ENCODE measurements at places on chromosomes 7 and 10.

DNA sequence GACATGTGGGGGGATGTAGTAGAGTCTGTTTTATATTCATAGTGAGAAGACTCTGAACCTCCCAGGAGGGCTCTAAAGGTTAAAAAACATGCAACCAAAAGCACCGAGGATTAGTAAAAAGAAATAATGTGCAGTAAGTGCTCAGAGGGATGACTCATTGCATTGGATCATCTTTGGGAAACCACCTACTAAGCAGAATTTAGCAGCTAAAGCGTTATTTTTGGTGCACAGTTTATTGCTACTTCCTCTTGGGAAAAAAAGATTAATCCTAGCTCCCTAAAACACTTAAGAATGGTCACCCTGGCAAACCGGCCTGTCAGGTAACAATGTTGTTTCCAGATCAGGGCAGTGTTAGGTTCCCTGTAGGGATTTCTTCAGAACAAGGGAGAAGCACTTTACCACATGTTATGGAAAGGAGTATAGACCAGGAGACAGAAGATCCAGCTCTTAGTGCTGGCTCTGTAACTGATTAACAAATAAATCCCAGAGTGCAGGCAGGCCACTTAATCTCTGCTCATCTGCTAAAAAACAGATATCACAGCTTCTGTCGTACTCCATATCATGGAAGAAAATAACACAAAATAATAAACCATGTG, 44.8 kb upstream of the FAM133B start:
- DNase-seq, result peak; percentile 84

DNA sequence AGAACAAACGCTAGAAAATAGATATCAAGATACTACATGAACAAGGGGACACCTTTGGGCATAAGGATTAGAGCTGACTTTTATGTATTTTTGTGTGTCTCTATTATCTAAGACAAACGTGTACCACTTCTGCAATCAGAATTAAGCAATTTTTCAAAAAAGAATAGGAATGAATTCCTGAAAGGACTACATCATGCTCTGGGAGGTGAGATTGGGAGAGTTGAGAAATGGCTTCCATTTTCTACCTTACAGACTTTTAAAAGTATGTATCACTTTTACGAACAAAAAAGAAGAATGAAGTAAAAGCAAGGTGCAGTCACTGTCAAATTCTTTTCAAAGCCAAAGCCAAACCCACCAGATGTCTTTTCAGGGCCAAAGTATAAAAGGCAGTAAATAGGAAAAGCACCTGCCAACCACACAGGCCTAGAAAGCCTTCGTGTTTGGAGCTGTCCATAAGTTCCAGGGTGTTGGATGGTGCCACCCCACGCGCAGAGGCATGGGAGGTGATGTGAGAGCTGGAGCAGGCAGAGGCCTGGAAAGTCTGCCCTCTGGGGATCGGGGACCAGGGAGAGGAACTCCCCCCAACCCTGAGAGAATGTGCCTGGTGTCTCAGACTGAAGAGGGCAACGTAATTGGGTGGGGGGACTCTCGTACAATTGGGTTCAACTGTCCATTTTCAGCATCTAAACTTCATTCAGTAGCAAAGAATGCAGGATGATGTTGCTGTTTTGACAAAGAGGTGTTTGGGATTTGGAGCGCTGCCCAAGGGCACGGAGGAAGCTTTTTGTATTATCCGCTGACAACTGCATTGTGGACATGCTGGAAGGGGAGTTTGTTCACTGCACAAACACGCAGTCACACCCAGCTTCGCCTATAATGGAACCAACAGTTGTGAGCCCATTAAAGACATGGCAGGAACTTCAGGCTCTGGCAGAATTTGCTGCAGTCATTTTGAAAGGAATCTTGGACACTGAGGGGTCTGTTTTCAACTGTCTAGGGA, 17.6 kb upstream of the CTBP2 start:
- DNase-seq, result no peak

DNA sequence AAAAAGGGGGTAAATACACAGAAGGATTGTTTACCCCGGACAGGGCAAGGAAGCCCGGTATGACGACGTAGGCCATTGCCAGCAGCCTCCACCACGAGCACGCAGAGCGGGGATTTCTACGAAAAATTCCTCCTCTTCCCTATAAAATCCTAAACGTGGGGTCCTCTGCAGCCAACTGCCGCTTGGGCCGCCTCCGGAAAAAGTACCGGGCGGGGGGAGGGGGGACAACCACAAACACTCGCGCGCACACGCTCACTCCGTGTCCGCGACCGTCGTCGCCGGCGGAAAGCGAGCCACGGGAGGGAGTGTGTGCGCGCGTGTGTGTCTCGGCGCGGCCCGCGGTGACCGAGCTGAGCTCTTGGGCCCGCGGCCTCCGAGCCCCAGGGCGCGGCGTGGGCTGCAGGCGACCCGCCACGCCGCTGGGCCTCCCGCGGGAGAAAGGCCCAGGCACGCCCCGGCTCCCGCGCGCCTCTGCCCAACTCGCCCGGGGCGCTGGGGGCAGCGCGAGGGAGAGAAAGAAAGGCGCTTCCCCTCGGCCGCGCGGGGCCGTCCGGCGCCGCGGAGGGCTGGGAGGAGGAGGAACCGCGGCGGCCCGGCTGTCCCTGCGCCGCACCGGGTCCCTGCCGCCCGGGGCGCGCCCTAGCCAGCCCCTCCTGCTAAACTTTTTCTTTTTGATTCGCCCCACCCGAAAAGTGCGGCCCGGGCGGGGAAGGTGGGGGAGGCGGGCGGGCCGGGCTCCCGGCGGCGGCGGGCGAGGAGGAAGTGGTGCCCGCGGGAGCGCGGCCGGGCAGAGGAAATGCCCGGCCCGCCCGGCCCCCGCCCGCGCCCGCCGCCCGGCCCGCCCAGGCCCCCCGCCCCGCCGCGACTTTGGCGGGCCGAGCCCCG, 1.5 kb downstream of the CTBP2 start:
- peak; percentile 47 for DNase-seq

GRCh38 chr10:103605359-103606096, 112.0 kb downstream of the NEURL1 start:
- peak; percentile 15 for DNase-seq

- no peak for DNase-seq
Observed at GRCh38 chr10:69660296-69660695, 30.2 kb downstream of the FAM241B start.

DNA sequence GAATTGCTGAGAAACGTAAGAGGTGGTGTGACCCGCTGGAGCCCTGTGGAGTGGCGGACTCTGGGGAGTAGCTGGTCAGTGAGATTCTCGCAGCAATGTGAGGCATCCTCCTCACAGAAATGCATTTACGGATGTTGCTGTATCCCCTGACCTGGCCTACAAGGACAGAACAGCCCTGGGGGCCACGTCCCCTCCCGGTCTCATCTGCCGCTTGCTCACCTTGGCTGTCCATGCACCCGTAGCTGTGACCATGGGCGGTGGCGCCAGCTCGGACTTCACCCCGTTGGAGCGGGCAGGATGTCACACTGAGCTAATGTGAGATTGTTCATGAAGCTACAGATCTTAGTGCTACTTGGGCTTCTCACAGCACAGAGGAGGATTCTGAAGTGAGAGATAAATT, 193.8 kb downstream of the EBF3 start:
- DNase-seq, result no peak

DNA sequence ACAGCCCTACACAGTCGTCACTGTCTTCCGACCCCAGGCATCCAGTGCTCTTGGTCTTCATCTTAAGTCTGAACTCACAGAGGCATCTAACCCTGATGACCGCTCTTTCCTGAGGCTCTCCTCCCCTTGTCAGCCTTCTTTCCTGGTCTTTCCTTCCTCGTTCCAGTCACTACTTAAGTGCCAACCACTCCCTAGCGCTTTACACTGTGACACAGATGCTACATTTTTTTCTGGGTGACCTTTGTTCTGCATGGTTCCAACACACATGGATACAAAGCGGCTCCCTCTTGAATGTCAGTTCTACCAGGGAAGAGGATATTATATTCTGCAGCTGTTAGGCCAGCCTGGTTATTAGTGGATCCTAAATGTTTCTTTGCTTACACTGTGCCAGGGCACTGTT, 12.7 kb downstream of the YWHAG start:
- no peak for DNase-seq

- no peak for DNase-seq
Observed at GRCh38 chr7:45685619-45686240, 111.6 kb downstream of the ADCY1 start.

- no peak for DNase-seq
Observed at GRCh38 chr10:103166523-103166922, 26.5 kb downstream of the NT5C2 start.

GRCh38 chr10:67011480-67011879, 85.6 kb downstream of the LRRTM3 start:
- no peak for DNase-seq

DNA sequence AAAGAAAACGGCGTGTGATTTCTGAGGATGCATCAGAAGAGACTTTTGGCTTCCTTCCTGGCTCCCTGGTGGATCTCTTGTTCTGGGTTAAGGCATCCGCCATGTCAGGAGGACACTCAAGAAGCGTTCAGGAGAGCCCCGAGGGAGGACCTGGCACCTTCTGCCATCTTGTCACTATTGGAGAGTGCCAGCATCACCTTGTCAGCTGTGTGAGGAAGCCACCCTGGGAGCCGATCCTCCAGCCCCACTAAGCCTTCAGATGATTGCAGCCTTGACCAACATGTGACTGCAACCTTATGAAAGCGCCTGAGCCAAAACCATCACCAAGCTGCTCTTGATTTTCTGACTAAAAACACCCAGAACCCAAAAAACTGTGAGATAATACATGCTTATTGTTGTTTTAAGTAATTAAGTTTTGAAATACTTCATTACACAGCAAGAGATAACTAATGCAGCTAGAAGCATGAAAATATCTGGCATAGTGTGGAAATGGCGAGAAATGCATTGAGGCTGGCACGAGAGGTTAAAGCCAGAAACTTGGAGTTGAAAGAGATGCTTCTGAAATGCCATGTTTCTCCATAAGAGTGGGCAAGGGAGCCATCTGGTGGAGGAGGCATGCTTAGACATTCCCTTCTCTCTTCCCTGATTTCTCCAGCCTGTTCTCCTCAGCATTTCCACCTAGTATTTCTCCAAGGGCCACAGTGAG, 5.4 kb upstream of the ZFYVE27 start:
- DNase-seq, result peak; percentile 44

GRCh38 chr10:64519831-64520230, 998.6 kb downstream of the REEP3 start:
- no peak for DNase-seq

GRCh38 chr7:116464375-116464774, 35.2 kb upstream of the CAV2 start:
- no peak for DNase-seq

DNA sequence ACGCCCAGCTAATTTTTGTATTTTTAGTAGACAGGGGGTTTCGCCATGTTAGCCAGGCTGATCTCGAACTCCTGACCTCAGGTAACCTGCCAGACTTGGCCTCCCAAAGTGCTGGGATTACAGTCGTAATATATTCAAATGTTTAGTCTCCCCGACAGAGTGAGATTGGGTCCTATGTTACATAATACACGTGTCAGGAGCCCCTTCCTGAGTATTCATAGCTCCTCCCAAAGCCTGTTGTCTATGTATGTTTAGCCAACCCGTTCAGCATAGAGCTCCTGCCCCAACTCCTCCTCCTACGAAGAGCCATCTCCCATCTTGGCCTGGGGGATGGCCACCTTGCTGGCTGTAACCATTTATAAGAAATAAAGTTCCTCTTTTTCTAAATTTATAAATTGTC, 2.7 kb upstream of the PPP2R2D start:
- no peak for DNase-seq

DNA sequence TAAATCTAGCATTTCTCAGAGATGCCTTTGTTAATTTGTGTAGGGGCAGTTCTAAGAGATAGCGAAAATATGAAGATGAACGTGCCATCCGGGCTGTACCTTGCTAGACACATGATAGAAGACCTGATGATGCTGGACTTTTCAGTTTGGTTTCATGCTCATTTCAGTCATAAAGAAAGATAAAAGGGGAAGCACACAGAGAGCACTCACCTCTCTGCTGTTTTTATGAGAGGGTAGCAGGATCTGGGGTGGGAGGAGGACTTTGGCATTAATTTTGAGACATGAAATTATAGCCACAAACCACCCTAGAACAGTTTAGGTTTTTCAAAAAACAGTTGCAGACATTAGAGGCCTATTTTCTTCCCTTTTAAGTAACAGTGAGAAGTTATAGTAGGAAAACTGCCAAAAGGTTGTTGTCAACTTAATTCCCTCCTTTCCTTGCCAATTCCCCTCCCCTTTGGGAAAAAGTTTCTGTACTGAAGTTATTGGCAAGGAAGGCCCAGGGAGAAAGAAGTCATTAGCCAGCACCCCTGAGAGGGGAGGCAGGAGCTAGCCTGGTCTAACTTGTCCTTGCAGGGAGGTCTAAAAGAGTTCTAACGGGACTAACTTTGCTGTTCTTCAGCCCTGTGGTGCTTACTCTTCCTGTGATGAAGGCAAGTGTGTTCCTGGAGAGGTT, 2.6 kb downstream of the ST7 start:
- peak; percentile 41 for DNase-seq

GRCh38 chr10:48801001-48801421, 116.3 kb downstream of the WDFY4 start:
- DNase-seq, result no peak

DNA sequence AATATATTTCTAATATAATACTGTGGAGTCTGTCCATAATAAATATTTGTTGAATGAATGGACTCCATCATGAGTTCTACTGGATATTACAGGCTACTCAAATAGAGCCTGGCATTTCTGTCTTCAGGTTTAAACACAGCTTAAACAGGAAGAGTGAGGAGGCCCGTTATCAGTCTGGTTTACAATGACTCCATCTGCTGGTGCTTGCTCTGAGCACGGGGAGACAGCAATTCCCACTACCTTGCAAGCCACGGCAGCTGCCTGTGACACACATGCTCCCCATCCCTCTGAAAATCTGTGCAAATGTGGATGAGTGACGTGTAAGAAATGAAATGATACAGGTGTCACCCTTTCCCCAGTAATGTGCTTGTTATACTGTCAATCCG, 293.5 kb upstream of the IMMP2L start:
- peak; percentile 4 for DNase-seq

- peak; percentile 25 for DNase-seq
Observed at GRCh38 chr7:92135052-92135889, 994 bp upstream of the CYP51A1 start.

- DNase-seq, result no peak
Observed at GRCh38 chr10:29451946-29452345, 163.1 kb downstream of the LYZL1 start.

DNA sequence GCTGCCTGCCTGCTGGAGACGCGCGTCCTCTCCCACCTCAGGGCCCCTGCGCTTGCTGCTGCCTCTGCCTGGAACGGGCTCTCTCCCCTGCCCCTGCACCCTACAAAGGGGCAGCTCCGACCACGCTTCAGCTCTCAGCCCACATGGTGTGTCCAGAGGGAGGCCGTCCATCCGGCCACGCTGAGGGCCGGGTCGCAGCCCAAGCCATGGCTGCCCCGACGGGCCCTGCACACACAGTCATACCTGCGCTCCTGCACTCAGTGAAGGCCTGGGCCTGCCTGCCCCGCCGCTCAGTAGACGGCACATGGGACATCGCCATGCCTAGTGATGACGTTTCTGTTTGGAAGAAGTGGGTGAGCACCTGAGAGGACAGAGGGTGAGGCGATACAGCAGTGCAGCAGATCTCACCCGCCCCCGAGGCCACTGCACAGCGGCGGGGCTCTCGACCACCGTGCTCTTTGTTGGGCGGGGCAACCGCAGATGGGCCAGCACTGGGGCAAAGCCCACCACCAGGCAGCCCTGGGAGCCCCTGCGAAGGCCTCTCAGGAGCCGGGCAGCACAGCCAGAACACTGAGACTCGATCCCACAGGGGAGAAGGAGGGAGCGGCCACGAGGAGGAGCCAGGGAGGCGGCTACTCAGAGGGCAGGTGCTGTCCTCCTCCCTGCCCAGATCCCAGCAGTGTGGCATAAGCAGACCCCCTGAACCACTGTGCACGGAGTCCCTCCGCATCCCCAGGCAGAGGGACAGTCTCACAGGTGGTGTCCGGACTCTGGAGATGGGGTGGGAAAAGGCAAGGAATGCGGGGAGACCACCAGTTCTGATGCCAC, 129.5 kb downstream of the MAD1L1 start:
- DNase-seq, result no peak

All from astrocyte (in vitro differentiated cells and primary cell).